ENCODE measurements at places on chromosomes 7 and 10.

DNA sequence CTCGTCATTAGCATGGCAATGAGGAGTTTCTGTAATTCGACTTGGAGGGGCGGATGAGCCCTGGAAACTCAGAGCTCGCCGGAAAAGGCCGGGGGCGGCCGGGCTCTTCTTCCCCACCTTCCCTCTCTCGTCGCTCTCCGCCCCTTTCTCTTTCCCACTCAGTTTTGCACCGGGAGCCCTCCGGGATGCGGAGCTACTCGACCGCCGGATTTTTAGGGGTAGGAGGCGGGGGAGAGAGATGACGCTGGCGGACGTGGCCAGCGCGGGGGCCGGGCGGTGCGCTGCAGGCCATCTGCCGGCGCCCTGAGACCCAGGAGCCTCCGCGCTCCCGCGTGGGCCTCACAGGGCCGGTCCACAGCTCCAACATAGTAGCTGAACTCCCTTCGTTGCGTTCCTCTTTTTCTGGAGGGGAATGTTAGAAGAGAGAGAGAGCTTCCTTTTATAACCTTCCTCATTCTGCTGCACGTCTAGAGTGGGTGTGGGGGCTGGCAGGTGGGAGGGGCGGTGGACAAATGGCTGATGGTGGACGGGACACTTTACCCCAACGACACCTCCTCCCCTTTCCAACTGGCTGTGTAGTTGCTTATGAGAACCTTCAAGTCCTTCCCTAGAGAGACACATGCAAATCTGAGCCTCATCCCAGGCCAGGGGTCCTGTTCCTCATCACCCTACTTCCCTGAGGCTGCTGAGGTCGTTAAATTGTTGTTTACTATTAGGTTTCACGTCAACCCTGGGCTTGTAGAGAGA lies 1.1 kb upstream of the HOXA1 start:
- no peak for DNase-seq

DNA sequence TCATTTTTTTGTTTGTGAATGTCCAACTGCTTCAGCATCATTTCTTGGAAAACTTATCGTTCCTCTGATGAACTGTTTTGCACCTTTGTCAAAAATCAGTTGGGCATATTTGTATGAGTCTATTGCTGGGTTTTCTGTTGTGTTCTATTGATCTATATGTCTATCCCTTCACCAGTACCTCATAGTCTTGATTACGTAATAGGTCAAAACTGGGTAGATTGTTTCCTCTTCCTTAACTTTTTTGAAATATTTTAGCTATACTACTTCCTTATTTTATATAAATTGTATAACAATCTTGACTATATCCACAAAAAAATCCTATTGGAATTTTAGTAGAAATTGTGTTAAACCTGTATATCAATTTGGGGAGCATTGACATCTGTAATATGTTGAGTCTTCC lies 104.1 kb upstream of the PALS2 start:
- no peak for DNase-seq

- no peak for DNase-seq
These were observed 35.1 kb upstream of the GRID1 start for GRCh38 chr10:86401588-86402282.

DNA sequence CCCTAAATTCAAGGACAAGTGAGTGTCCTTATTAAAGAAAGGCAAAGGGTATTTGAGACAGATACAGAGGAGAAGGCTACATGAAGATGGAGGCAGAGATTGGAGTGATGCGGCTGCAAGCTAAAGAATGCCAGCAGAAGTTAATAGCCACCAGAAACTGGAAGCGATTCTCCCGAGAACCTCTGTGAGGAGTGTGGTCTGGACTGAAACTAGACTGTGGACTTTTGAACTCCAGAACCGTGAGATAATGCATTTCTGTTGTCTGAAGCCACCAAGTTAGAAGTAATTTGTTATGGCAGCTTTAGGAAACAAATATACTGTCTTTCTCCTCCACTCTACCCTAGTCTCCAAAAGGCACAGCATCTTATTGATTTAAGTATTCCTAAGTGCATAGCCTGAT lies 80.3 kb upstream of the CREB5 start:
- no peak for DNase-seq

- no peak for DNase-seq
These were observed 284.4 kb downstream of the IPMK start for GRCh38 chr10:57983281-57983791.

DNA sequence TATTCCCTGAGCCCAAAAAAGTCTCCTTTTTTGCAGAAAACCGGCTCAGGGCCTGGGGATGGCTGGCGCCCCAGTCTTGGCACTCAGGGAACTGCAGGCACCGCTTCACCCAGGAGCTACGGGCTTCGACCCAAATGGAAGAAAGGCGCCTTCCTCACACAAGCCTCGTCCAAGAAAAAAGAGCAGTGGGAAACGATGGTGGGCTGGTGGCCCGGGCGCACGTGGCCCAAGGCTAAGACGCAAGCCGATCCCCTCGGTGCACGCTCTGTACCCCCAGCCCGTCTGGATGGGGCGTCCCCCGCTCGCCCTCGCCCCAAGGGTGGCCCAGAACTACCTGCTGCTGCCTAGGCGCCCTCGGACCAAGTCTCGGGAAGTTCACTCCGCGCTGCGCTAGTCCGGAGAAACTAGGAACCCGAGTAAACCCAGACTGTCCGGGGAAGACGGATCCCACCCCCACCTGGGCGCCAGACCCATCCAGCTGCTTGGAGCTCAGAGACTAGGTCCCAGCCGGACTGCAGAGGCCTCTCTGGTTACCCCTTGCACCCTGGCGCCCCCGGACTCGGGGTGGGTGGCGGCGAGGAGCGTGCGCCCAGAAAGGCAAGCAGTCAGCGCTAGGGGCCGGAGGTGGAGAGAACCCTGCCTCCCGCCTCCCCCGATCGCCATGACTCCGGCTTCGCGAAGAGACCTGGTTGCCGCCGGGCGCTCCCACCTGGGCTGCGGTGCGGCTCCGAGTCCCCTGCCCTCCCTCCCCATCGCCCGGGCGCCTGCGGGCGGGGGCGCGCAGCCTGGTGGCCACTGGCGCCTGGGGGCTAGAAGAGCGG lies 76.4 kb downstream of the CALN1 start:
- DNase-seq = no peak

GRCh38 chr10:73858013-73858708 lies 16.2 kb downstream of the CAMK2G start:
- no peak for DNase-seq

Data from T-helper 2 cell (primary cell).